ENCODE measurements at places on chromosomes 5 and 9.
A peak's percentile ranks its signal among the peaks of the same experiment; 100 is the strongest.

DNA sequence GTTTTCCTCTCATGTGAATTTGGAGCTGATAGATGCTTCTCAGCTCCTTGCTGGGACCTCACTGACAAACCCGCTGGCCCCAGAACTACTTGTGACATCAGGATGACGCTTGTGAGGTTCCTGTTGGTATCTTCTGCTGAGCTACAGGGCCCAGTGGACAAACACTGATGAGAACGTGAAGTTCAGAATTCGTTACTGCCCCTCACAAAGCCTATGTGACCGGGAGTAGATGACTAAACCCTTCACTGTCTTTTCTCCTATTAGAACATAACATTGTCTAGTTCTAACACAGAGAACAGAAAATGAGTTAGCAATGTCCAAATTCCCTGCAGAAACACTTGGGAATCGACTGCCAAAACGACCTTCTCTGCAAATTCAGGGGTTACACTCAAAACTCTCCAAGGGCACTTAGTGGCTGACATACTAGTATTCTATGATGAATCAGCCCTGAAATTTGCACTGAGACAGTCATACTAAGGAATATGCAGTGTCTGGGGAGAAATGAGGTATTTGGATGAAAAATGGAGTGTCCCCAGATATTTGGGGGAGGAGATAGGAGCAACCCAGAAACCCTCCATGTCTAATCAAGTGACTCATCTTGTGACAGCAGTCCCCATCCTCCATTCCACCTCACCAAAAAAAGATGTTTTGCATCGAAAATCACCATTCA lies 143.2 kb upstream of the TRIM32 start:
- DNase-seq: no peak

DNA sequence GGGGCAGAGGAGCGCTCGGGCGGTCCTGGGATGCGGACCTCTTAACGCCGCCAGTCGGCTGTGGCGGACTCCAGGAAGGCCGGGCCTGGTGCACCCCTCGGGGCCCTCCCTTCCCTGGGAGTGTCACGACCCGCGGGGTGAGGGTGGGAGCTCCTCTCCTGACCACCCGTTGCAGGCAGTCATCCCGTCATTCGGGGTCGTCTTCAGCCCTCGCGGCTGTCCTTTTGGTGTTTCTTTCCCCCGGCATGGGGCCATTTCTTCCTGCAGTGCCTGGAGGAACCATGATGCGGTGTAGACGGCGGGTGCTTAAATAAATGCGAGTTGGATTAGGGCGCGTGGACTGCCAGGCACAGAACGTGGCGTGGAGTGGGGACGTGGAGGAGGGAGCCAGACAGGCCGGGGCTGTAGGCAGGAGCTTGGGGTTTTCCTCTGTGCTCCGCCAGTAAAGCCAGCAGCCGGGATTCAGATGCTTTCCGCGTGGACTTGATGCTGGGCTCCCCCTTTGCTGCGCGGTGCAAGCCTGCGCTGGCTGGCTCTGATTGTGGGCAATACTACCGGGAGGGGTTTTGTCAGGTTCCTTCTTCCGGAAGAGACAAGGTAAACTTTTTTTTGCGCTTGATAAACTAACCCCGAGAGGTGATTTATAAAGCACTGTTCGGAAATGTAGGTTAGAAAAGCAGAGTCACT lies 868 bp downstream of the KDM4C start:
- no peak for DNase-seq

GRCh38 chr5:172530406-172530805 lies 76.1 kb upstream of the SH3PXD2B start:
- no peak for DNase-seq

GRCh38 chr5:855771-856530 lies 5.2 kb upstream of the ZDHHC11 start:
- DNase-seq: no peak

GRCh38 chr9:127741831-127742434 lies 6.8 kb upstream of the TOR2A start:
- DNase-seq: no peak

DNA sequence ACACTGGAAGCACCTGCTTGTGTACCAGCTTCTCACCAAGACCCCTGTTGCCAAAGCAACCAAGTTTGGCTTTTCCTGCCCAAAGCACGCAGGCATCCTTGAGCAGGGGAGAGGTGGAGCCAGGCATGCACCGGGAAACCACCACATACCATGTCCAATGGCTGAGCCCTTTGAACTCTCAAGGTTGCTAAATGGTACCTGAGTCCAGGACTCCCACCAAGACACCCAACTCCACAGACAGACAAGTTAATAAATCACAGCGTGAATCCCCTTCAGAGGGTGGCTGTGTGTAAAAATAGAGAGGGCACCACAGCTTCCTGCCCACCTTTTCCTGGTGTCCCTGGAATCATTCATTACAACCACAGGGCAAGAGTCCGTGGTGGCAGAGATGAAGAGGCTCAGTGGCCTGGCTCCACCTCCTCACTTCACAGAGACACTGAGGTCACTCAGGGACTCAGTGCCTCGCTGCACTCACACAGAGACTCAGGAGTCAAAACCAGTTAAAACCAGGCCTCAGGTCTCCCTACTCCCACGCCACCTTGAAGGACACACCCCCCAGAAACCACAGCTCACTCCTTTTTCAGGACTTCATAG lies 143.7 kb downstream of the C5orf15 start:
- peak; percentile 48 for DNase-seq

DNA sequence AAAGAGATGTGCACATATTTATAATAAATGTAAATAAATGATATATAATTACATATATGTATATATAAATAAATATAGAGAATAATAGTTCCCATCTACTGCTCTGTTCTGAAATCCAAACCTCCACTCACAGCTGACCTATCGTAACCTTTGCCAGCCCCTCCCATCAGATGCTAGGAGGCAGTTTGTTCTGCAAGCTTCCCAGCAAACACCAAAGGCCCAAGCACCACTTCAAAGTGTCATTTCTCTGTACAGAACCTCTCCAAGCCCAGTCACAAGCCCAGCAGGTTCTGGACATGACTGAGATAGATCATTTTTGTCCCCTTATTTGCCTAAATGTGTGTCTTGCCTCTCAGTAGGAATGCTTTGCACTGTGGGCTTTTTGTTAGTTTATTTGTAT lies 62.4 kb downstream of the MFAP3 start:
- DNase-seq: no peak

DNA sequence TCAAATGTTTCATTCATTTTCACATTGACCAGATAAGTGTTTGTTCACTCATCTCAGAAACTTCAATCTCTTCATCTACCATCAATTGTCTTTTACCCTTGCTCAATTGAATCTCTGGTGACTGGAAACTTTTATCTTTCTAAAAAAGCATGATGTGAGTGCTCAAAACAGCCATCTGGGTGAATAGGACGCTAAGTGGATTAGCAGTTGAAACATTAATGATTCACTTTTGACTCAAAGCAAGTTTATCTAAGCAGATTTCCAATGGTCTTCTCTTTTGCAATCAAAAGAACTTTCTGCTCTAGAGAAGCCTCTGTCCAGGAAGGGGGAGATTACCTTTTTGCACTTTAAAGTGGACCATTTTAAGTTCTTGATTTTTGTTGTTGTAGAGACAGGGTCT lies 22.2 kb downstream of the KLF4 start:
- DNase-seq: no peak

DNA sequence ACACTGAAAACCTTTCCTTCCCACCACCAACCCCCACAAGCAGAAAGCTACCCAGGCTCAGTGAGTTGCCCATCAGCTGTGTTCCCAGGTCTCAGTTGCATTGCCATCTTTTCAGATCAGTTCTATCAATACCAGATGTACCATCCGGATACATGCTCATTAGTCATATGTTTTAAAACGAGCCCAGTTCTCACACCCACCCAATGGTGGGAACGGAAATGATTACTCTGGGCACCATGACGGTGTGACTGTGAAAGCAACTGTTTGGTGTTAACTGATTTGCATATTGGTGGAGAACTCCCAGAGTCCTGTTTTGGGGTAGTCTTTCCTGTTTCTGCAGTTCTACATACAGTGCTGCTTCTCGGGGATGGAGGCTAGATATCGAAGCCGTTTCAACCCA lies 212.3 kb downstream of the TRIM36 start:
- DNase-seq: no peak

DNA sequence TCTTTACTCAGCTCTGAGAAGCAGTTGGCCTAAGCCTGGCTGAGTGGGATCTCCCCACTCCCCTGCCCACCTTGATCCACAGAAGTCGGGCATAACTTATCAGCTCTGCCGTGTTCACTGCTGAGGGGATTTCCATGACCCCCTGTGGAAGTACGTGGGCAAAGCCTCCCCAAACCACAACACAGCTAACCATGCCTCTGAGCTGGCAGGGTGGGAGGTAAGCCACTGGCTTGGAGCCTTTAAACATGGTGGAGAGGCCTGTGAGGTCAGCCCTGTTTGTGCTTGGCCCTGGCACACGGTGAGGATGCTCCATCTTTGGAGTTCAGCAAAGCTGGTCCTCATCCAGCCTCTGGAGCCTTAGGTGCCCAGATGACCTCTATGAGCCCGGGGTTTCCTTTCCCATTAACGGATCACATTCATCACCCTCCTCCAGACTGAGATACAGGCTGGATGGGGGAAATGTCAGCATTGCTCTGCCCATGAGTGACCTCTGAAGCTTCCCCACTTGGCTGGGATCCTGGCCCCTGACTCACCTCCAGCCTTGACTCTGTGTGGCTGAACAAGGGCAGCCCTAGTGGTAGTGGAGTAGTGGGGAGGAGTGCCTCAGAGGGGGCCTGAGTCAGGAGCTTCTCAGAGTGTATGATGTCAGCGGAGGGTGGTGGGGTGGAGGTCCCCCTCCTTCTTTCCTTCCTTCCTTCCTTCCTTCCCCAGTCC lies 6.2 kb downstream of the PDLIM4 start:
- DNase-seq: peak; percentile 62

DNA sequence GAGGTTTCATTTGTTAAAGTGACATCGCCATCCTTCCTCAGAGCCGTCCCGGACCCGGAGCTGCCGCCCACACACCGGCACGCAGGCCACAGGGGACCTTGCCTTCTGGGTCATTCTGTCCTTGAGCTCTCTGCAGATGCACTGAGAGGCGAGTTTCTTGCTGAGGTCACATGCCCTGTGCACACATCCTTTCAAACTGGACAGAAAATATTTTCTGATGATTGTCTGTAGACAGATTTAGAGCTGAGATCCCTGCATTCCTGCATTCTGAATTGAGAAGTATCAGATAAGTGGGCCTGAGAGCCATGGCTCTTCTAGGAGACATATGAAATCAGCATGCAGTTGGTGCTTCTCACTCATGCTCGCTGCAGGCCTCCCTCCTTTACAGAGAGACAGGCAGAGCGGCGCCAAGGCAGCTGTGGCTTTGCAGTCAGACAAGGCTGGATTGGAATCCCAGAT lies 25.4 kb downstream of the BOD1 start:
- DNase-seq: no peak

All from epithelial cell of proximal tubule (primary cell).